ENCODE measurements at places on chromosomes 5 and 9. TPM values are rescaled to one million over a fixed set of nuclear protein-coding genes. Genes with fewer than 3 reads are reported as not detected.

PCDHA8 gene
- total RNA-seq: 1.6 TPM

LVRN gene
- 1.3 TPM for total RNA-seq

TAF11L10 gene
- total RNA-seq: not detected

GCNT1 gene
- total RNA-seq: 33.7 TPM

APBA1 gene
- 8.4 TPM for total RNA-seq

PPP2R2B gene
- total RNA-seq: 0.59 TPM

RAB3C gene
- total RNA-seq: 16.1 TPM

TIMD4 gene
- not detected for total RNA-seq

OTULINL gene
- 5.8 TPM for total RNA-seq

CYLC2 gene
- total RNA-seq: not detected

ACOT12 gene
- not detected for total RNA-seq

PCDHA4 gene
- total RNA-seq: 9.9 TPM
